ENCODE measurements at places on chromosomes 2 and 18.
A peak's percentile ranks its signal among the peaks of the same experiment; 100 is the strongest.

GRCh38 chr2:45964223-45964841 is 312.9 kb downstream of the PRKCE start:
- no peak for DNase-seq
- H3K4me3 ChIP-seq, result no peak overlapping the region
- H3K4me1 ChIP-seq, result no peaks in the 10 kb centered on the region
- H3K27me3 ChIP-seq, result no peaks in the 10 kb centered on the region

- no peaks in the 10 kb centered on the region for H3K4me1 ChIP-seq
- peak; percentile 17 for DNase-seq
- no peak overlapping the region for H3K27ac ChIP-seq
- no peaks in the 10 kb centered on the region for H3K27me3 ChIP-seq
Observed at GRCh38 chr18:64966667-64967066, 784.1 kb upstream of the CDH7 start.

GRCh38 chr2:127985026-127985734 is 42.7 kb downstream of the SAP130 start:
- H3K27me3 ChIP-seq, result no peaks in the 10 kb centered on the region
- no peaks in the 10 kb centered on the region for H3K4me1 ChIP-seq
- no peak overlapping the region for H3K4me3 ChIP-seq
- H3K36me3 ChIP-seq, result peaks cover 44% of the 10 kb centered on the region
- DNase-seq, result no peak
- no peak overlapping the region for H3K27ac ChIP-seq

- H3K36me3 ChIP-seq, result no peaks in the 10 kb centered on the region
- no peak overlapping the region for H3K27ac ChIP-seq
- H3K4me1 ChIP-seq, result peaks cover 9% of the 10 kb centered on the region
- no peak overlapping the region for H3K4me3 ChIP-seq
- H3K27me3 ChIP-seq, result no peaks in the 10 kb centered on the region
Observed at GRCh38 chr18:23438046-23438377, 15.1 kb upstream of the RIOK3 start.

- H3K4me3 ChIP-seq, result no peak overlapping the region
- no peaks in the 10 kb centered on the region for H3K4me1 ChIP-seq
- peak; percentile 39 for DNase-seq
- H3K27me3 ChIP-seq, result no peaks in the 10 kb centered on the region
- no peaks in the 10 kb centered on the region for H3K36me3 ChIP-seq
Observed at GRCh38 chr18:63511285-63511684, 30.9 kb upstream of the SERPINB12 start.

GRCh38 chr2:69026026-69026425 is 13.0 kb downstream of the ANTXR1 start:
- peaks cover 1% of the 10 kb centered on the region for H3K4me1 ChIP-seq
- no peaks in the 10 kb centered on the region for H3K36me3 ChIP-seq
- H3K4me3 ChIP-seq, result no peak overlapping the region
- no peak for DNase-seq
- no peaks in the 10 kb centered on the region for H3K27me3 ChIP-seq

DNA sequence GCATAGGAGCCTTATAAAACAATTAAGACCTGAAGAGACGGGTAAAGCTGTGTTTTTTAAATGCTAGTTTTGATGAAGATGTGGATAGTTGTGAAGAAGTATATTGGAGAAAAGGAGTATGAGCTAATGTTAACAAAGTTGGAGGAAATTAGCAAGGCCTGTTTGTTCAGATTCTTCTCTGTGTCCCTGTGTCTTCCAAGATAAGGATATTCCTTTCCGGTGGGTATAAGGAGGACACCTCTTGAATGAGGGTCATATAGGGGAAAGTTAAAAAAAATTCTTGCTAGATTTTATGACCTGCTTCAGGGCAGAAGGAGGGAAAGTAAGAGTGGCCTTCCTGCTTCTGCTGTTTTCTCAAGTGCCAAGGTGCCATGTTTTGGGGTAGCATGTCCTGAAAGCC is 59.0 kb downstream of the CCDC68 start:
- H3K4me3 ChIP-seq, result no peak overlapping the region
- H3K4me1 ChIP-seq, result peaks cover 3% of the 10 kb centered on the region

DNA sequence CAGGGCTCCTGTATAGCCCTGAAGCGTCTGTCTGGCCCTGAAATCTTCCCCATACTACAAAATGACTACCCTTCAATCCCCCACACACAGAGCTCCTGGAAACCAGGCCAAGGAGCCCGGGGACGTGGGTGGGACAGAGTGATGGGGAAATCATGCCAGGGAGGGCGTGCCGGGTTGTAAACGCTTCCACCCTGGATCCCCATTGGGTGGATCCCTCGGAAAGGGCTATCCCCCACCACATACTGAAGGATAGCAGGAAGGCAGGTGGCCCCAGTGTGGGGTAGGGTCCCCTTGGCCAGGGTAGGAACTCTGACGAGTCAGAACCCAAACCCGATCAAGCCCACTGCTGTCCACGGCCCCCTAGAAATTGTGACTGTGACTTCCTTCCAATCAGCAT is 91.7 kb downstream of the INHBB start:
- H3K27me3 ChIP-seq, result peaks cover 3% of the 10 kb centered on the region
- H3K4me3 ChIP-seq, result no peak overlapping the region
- no peak overlapping the region for H3K27ac ChIP-seq
- H3K36me3 ChIP-seq, result no peaks in the 10 kb centered on the region
- no peaks in the 10 kb centered on the region for H3K4me1 ChIP-seq

DNA sequence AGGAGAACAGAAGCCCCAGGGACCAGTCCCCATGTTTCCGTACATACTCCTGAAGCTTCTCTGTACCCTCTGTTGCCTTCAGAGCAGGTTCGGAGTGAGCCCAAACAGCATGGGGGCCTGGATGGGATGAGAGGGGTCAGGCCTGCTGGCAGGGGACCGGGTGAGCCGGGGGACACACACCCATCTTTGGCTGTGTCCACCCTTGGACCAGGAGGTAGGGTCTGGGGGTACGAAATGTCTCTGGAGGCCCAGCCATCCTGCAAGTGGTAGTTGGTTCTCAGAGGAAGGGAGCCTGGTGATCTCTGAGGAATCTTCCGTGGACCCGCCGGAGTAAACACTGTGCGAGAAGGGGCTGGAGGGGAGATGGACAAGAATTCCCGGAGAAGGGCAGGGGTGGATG is 15.3 kb downstream of the FBLN7 start:
- no peak overlapping the region for H3K4me3 ChIP-seq
- DNase-seq, result no peak
- H3K36me3 ChIP-seq, result no peaks in the 10 kb centered on the region
- H3K4me1 ChIP-seq, result peaks cover 39% of the 10 kb centered on the region
- no peaks in the 10 kb centered on the region for H3K27me3 ChIP-seq

DNA sequence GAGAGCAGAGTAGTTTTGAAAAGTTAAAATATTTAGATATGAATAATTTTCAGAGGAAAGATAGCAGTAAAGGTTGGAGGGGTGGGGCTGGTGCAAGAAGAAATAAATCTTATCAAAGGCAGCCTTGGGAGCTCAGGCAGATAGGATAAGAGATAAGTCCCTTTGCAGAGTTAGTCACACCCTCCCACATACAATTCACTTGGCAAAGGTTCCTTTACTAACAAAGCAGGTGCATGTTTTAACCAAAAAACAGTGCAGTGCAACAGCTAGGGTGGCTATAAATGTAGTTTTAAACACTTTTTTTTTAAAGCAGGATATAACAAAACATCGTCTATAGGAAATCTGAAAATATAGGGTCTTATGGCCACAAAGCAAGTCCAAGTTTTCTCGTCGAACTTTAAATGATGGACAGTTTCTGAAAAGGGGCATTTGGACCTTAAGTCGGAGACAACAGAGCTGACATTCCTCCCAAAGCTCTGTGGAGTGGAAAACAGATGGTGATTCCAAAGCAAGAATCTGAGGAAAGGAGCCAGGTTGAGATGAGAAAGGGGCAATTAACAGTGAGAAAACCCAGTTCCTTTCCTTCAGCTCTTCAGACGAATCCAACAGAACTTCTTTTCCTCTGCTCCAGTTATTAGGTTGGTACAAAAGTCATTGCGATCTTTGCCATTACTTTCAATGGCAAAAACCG is 53.0 kb downstream of the EPHA4 start:
- H3K36me3 ChIP-seq, result no peaks in the 10 kb centered on the region
- no peaks in the 10 kb centered on the region for H3K27me3 ChIP-seq

GRCh38 chr2:147772781-147773180 is 72.0 kb upstream of the ACVR2A start:
- H3K4me1 ChIP-seq, result peaks cover 2% of the 10 kb centered on the region
- no peak overlapping the region for H3K4me3 ChIP-seq
- no peak overlapping the region for H3K27ac ChIP-seq
- H3K36me3 ChIP-seq, result no peaks in the 10 kb centered on the region

DNA sequence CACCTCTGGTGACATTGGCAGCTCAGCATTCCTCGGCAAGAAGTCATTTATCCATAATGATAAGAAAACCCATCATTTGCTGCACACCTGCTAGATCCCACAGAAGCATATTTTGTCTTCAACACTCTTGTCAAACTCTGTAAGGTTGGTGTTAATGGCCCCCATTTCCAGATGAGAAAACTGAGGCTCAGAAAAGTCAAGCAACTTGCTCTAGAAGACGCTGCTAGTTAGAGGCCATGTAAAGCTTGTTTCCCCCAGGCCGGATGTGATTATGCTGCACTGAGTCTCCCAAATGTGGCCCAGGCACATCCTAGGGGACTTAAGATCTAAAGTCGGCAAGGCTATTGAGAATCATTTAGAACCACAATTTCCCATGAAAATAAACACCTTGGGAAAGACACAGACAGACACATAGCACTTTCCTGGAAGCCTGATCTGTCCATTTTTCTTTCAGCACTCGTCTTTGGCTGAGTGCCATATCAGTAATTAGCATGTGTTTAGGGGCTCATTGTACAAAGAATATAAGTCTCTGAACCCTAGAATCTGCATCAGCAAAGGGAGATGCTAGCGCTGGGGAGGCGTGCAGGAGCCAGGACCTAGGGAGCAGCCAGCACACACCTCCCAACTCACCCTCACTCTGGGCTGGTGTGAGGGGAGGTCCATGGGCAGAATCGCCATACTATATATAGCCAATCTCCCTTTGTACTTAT is 39.3 kb downstream of the C1QL2 start:
- H3K36me3 ChIP-seq, result no peaks in the 10 kb centered on the region
- no peak for DNase-seq
- H3K4me3 ChIP-seq, result no peak overlapping the region
- H3K27ac ChIP-seq, result no peak overlapping the region
- no peaks in the 10 kb centered on the region for H3K4me1 ChIP-seq

- no peak within 1 kb of the TSS for H3K27ac ChIP-seq
- no peaks in the 10 kb centered on the region for H3K27me3 ChIP-seq
- peaks cover 7% of the 10 kb centered on the region for H3K4me1 ChIP-seq
- DNase-seq, result no peak
- no peak within 1 kb of the TSS for H3K4me3 ChIP-seq
- peaks cover 13% of the 10 kb centered on the region for H3K36me3 ChIP-seq
Observed at GRCh38 chr2:39243469-39244123, at the start of gene CDKL4. Gene CDKL4 (minus strand): TSS chr2:39243970.

GRCh38 chr2:240888130-240888889 is 7.6 kb downstream of the MAB21L4 start:
- no peaks in the 10 kb centered on the region for H3K27me3 ChIP-seq
- DNase-seq, result no peak
- H3K4me1 ChIP-seq, result no peaks in the 10 kb centered on the region
- no peak overlapping the region for H3K4me3 ChIP-seq

DNA sequence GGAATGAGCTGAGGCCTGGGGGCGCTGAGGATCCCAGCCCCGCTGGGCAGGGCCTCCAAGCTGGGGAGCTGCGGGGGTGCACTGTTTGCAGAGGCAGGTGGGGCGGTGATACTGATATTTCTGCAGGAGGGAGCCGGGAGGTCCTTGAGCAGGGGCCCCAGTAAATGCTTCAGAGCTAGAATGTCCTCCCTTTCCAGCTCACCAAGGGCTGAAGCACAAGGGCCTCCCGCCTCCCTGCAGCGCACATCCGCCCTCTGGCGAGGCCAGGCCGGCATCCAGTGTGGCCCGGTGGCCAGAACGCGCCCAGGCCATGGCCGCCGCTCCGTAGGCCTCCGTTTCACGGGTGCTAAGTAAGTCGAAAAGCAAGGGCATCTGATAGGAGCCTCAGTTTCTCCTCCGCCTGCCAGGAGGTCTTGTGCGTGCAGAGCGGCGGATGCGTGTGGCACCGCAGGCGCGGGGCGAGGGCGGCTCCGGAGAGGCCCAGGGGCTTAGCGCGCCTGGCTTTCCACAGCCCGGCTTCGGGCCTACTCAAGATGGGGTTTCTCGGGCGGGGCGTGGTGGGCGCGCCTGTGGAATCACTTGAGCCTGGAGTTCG is 29.5 kb upstream of the CHMP1B start:
- H3K4me3 ChIP-seq, result no peak overlapping the region
- no peak for DNase-seq
- no peaks in the 10 kb centered on the region for H3K27me3 ChIP-seq
- H3K36me3 ChIP-seq, result no peaks in the 10 kb centered on the region
- peaks cover 3% of the 10 kb centered on the region for H3K4me1 ChIP-seq
- H3K27ac ChIP-seq, result no peak overlapping the region
